ENCODE measurements at places on chromosomes 2 and 18.
A peak's percentile ranks its signal among the peaks of the same experiment; 100 is the strongest.

GRCh38 chr2:133571249-133571648 lies 3.0 kb upstream of the NCKAP5 start:
- DNase-seq = no peak

- DNase-seq = peak; percentile 48
Observed at GRCh38 chr18:63974991-63975390, 5.1 kb downstream of the SERPINB8 start.

GRCh38 chr2:143152637-143153036 lies 23.4 kb downstream of the ARHGAP15 start:
- DNase-seq = no peak

DNA sequence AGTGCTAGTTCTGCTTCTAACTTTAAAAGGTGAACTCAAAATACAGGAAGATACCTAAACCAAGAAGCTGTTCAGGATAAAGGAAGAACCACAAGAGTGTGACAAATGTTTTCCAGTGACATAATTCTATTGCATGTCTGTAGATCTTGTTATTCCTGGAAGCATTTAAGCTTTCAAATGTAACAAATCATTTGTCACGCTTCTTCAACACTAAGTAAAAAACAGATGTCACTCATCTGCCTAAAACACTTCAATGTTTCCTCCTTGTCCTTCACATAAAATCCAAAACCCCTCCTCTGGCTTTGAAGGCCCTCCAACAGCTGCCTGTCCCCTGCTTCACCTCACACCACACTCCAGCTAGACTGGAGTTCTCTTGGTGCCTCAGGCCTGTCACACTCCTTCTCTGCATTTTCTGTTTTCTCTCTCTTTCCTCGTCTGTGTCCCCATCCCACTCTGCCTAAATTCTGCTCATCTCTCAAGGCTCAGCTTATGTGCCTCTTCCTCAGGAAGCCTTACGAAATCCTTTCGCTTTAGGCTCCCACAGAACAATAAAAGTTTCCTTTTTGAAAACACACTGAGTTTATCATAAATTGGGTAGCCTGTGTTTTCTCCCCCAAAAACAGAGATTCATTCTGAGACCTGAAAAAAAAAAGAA lies 6.4 kb upstream of the CLEC4F start:
- DNase-seq = no peak

DNA sequence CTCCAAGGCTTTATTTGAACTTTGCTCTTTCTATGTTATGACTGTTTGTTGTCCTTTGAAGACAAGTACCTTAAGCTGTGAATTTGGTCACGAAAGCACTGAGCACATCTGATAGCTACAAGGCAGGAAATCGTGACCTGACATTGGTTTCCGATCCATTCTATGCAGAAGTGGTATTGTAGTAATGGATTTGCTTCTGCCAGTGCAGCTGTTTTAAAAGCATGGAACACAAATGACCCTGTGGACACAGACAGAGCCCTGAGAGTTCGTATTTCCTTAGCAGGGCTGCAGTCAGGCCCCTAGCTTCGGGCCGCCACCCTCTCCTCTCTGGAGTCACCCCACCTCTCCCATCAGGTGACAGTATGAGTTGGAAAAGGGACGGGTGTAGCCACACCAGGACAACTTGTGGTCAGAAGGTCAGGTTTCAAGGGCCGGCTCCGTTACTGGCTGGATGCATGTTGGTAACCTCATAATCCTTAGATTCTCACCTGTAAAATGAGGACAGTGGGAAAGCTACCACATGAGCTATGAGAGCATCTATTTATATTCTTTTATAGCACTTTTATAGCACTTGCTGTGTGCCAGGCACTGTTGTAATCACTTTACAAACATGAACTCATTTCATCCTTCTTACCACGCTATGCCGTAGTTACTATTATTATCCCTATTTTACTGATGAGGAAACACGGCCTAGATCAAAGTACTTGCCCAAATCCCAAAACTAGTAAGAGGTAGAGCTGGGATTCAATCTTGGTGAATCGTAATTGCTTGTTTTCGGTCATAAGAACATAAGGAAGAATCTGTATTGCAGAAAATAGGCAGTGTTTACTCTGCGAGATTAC lies 70.2 kb downstream of the SPATS2L start:
- no peak for DNase-seq

DNA sequence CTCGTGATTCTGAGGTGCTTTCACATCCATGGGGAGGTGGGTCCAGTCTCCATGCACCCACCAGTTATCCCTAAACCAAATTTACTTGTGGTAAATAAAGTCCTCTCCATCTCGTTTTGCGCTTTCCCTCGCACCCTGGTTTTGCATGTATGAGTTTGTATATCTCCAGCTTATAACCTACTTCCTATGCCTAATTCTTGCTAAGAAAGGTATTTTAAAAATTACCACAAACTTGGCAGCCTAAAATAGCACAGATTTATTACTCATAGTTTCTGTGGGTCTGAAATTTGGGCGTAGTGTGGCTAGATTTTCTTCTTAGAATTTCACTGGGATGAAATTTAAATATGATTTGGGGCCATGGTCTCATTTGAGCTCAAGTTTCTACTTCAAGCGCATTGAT lies 511.5 kb downstream of the NYAP2 start:
- DNase-seq = no peak

- no peak for DNase-seq
Observed at GRCh38 chr18:42339372-42339771, 384.3 kb downstream of the PIK3C3 start.

DNA sequence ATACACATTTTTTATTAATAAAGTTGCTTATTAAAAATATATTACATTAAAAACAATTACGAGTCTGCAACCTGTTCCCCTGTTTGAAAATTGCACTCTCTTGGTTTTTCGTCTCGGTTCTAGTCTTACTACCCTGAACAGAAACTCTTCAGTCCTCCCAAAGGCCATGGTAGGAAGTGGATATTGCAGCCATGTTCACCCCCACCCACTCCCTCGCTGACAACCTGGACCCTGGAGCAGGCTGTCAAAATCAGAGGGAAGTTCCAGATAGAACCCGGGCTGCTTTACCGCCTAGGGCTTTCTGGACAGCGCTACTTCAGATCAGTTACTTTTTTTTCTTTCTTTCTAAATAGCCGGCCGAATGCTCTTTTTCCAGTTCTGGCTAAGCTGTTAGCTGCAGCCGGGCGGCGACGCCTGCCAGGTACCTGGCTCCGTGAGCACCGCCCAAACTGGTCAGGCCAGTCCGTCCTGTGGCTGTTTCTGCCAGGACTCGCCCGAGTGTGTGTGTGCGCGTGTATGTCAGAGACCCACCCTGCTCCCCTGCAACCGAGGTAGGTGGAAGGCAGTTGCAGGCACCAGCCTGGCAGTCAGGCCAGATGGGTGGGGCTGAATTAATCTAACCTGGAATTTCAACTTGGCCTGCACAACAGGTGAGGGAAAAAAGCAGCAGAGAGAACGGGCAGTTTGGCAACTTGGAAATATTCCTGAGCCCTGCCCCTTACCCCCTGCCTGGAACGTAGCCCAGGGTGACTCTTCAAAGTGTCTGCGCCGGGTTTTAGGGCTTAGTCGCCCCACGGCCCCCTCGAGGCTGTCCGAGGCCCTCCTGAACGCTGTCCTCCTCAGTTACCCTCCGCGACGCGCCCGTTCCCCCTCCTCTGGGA lies 1.1 kb upstream of the TET3 start:
- no peak for DNase-seq

DNA sequence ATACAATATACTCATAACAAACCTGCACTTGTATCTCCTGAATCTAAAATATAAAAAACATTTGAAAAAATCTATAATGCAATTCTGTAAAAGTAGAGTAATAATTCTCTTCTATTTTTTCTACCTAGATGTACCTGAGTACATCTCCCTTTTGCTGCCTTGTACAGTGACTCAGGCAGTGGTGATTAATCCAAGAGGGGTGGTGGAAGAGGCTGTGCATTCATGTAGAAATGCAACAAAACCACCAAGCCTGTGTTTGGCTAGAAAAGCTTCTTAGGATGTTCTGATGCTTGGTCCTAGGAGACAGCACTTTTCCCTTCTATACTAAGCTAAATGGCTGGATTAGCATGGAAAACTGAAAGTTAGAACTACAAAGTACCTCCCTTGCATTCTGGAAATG lies 245.8 kb downstream of the DPP10 start:
- DNase-seq = no peak

GRCh38 chr2:241217320-241218031 lies 29.0 kb downstream of the ANO7 start:
- peak; percentile 63 for DNase-seq

DNA sequence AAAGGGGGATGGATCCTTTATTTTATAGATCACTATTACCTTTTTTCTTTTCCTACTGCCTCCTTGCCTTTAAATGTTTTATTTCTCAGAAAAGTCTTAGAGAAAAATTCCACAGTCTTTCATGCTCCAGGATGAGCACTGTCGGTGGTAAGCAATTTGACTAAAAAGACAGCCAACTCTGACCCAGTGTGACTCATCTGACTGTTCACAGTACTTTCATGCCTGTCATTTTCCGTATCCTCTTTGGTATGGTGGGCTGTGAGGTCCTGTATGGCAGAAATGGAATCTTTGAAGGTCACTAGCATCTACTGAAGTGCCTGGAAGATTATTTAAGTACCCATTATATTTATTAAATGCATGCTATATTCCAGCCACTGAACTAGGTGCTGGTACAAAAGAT lies 2.1 kb upstream of the RFTN2 start:
- peak; percentile 60 for DNase-seq

DNA sequence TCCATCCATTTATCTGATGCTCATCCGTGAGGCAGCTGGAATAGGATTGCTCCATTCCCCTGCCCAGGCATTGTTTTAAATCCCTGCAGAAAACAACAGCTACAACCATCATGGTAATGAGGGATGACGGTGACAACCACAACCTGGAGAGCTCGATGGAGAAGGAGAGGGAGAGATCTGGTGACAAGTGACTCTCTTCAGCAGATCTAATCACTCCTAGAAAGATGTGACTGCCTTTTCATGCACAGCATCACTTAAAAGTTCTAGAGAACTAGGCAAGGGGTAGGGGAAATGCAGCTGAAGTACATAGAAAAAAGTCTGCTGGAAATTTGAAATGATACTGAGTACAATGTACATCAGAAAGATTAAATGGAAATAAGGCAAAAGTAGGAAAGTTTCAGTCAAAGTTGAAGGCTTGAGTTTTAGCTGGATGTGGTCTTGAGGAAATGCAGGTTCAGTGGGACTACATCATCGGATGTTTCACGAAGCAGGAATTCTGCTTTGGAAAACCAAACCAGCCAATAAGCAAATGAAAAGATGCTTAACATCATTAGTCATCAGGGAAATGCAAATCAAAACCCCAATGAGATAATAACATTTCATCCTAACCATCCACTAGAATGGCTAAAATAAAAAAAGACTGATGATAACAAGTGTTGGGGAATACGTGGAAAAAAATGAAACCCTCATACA lies 6.8 kb upstream of the ARHGAP25 start:
- DNase-seq = peak; percentile 30

- no peak for DNase-seq
Observed at GRCh38 chr18:23733895-23734294, 44.6 kb downstream of the LAMA3 start.

All from fibroblast of skin of scalp (primary cell).